ENCODE measurements at places on chromosomes 6 and 20.
A peak's percentile ranks its signal among the peaks of the same experiment; 100 is the strongest.

DNA sequence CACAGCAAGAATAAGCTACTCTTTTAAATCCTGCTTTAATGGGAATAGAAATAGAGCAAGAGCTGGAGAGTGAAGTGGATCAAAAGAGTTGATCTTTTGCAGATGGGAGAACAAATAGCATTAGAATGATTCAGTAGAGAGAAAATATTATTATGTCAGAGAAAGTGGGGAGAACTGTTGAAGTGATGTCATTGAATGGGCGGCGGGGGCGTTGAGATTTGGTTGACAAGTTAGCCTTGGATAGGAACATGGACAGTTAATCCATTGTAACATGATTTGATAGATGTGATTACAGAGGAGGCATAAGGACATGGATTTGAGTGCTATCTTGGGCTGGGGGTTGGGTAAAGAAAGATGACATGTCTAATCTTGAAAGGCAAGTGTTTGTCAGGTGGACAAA, 9.2 kb downstream of the ATAT1 start:
- no peak for DNase-seq

GRCh38 chr6:116010790-116011401, 49.8 kb downstream of the FRK start:
- DNase-seq = peak; percentile 87

DNA sequence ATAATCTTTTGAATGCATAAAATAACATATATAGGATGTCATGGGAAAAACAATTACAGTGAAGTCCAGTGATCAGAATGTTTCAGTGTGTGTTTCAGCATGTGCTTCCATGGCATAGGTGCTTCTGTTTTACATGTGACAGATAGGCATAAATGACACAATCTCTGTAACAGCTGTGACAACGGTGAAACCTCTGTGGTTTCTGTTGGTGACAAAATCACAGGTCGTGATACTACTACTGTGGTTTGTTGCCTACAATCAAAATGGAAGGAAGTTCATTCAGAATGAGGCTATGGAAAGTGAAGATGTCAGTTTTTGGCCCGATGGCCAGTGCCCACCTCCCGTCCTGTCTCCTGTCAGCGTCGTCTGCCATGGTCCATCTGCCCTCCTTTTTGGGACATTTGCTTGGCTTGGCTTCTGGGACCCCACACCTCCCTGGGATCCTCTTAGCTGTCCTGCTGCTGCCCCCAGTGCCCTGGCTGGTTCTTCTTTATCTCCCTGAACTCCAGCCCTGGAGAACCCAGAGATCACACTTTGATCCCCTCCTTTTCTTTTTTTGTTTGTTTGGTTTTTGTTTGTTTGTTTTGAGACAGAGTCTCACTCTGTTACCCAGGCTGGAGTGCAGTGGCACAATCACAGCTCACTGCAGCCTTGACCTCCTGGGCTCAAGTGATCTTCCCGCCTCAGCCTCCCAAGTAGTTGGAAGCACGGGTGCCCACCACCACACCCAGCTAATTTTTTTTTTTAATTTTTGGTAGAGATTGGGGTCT, 79.3 kb upstream of the NAA20 start:
- DNase-seq = no peak

DNA sequence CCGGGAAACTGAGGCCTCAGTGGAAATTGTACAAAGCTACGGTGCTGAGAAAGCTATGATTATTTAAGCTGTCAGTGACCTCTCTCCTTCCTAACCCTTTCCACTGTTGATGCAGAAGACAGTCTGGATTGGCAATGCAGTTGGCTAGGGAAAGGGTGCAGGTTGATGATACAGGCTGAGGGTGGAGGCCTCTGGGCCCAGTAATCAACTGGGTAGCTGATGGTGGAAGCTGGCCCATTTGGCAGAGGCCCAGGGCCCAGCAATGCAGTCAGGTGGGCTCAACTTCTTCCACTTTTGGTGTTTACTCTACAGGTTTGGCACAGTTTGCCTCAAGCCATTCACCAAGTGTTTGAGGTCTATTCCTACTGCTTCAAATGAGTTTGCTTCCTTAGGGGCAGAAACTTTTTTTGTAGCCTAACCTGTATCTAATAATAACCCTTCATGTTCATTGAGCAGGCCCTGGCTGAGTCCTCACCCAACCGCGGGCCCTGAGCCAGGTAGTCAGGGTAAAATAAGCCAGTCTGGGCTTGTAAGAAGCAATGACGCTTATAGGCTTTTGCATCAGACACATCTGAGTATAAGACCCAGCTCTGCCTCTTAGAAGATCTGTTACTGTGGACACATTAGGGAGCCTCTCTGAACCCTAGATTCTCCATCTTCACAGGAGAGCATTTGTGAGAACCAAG, 12.1 kb downstream of the BCL2L1 start:
- DNase-seq = no peak

GRCh38 chr6:54621285-54621684, 225.3 kb upstream of the FAM83B start:
- peak; percentile 52 for DNase-seq

GRCh38 chr6:79208816-79209215, 25.7 kb downstream of the HMGN3 start:
- peak; percentile 40 for DNase-seq

GRCh38 chr6:43781941-43782704, 12.1 kb downstream of the VEGFA start:
- DNase-seq = no peak

DNA sequence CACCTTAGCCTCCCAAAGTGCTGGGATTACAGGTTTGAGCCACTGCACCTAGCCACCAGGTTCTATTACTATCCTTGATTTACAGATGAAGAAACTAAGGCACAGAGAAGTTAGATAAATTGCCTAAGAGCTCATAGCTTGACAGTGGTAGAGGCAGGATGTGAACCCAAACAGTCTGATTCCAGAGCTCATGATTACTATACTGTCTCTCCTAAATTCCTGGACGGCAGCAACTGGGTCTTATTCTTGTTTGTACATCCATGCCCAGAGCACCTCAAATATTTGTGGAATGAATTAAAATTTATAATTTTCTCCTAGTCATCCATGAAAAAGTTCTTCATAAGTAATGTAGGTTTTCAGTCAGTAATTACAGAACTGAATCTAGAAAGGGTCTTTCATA, 15.1 kb downstream of the PDSS2 start:
- no peak for DNase-seq

- no peak for DNase-seq
These were observed 57.2 kb downstream of the CHD6 start for GRCh38 chr20:41560970-41561369.

DNA sequence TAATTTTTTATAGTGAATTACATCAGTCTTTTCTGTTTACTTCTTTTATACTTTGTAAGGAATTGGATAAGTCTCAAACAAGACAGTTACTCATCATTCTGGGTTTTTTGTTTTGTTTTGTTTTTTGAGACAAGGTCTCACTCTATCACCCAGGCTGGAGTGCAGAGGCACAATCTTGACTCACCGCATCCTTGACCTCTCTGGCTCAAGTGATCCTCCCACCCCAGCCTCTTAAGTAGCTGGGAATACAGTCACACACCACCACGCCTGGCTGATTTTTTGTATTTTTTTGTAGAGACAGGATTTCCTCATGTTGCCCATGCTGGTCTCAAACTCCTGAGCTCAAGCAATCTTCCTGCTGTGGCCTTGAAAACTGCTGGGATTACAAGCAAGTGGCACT, 524.3 kb downstream of the EYS start:
- peak; percentile 73 for DNase-seq

DNA sequence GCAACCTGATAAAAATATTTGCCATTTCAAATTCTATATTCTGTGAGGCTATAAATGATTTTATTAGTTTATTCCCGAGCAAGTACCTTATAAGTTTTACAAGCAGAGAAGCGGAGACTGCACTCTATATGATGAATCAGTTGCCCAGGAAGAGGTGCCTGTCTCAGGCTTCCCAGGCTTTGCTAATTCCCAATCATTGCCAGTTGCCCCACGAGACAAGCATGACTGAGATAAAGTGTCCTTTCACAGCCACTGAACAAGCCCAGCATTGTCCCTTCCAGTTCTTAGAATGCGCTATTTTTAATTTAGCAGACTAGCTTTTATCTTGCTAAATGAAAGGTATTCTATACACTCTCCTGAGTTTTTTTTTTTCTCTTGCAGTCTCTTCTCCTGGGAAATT, 260.7 kb downstream of the ALDH8A1 start:
- DNase-seq = no peak

DNA sequence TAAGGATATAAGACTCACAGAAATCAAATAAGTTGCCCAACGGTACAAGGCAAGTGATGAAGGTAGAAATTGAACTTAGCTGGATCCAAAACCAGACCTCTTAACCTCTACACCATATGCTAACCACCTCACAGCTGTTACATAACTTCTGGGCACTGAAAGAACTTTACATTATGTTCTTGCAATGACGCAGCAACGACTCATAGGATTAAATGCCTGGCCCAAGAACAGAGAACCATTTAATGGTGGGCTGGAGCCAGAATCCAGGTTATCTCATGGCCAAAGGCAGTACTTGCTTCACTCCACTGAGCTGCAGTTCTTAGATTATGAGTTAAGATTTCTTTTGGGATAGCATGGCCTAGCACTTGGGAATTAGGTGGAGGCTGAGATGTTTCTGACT, 4.4 kb downstream of the TRMT6 start:
- DNase-seq = peak; percentile 60

Data from choroid plexus epithelial cell (primary cell).